ENCODE measurements at places on chromosomes 3 and 15.

DNA sequence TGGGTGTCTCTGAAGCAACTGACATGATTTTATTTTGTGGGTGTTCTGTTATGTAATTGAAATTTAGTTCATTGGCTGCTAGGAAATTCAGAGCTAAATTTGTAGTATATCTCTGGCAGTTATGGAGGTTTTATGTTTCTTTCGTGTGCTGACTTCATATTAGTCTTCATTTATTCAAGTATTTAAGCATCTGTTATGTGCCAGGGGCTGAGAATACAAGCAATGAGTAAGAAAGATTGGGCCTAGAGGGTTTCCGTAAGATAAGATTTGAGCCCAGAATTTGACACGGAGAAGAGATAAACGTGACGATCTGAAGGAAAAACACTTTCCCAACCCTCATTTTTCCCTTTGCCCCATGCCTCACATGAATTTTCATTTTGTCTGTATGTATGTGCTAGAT is 75.2 kb upstream of the ACKR4 start:
- no peak for DNase-seq

DNA sequence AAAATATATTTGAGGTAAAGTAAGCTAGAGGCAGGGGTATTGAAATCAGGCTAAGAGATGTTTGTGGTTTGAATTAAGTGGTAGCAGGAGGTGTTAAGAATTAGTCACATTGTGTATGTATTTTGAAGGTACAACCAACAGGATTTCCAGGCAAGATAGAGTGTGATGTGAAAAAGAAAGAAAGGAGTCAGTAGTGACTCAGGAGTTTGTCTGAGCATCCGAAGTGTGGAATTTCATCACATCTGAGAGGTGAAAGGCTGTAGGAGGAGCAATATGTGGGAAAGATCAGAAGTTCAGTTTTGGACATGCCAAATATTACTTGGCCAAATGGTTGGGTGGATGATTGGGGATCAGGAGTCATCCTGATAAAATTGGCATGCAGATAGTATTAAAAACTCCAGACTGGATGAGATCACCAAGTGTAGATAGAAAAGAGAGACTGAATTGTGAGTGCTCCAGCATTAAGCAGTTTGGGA is 32.1 kb upstream of the EBLN2 start:
- no peak for DNase-seq

DNA sequence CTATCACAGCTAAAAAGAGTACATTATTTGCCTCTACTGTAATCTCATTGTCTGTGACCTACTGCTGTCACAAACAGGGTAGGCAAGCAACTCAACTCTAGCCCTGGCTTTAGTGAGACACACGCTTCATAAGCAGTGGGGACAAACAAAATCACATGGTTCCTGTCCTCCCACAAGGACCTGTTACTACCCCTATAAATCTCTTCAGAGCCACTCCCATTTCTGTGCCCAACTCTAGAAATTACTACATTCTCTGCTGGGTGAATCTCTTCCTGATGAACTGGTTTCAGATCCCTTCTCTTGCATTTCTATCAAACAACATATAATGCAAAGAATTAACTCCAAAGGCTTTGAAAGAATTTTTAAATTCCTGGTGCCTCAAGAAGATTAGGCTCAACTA is 117.3 kb downstream of the DMXL2 start:
- no peak for DNase-seq

GRCh38 chr15:28014623-28015200 is 84.4 kb downstream of the OCA2 start:
- DNase-seq, result no peak

- DNase-seq, result no peak
These were observed 21.6 kb upstream of the SLC6A20 start for GRCh38 chr3:45817831-45818522.

GRCh38 chr3:111594205-111594604 is 941 bp downstream of the ZBED2 start:
- no peak for DNase-seq

- no peak for DNase-seq
These were observed 456 bp upstream of the C15orf61 start for GRCh38 chr15:67520321-67521028.

GRCh38 chr15:79948761-79949160 is 22.2 kb downstream of the BCL2A1 start:
- no peak for DNase-seq

DNA sequence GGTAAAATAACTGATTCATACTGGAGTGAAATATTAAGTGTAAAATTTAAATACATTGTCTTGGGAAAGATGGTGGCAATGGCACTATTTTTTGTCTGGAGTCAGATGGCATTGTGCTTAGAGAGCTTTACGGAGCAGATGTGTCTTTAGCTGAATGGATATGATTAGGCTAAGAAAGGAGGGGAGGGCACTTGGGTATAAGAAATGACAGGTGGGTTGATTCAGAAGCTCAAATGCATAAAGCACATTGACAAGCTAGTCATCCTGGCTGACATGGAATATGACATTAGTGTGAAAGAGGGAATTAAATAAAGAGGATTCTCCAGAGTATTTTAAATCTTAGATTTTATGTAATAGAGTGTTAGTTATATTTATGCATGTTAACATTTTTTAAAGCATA is 570.1 kb upstream of the CBLB start:
- no peak for DNase-seq

DNA sequence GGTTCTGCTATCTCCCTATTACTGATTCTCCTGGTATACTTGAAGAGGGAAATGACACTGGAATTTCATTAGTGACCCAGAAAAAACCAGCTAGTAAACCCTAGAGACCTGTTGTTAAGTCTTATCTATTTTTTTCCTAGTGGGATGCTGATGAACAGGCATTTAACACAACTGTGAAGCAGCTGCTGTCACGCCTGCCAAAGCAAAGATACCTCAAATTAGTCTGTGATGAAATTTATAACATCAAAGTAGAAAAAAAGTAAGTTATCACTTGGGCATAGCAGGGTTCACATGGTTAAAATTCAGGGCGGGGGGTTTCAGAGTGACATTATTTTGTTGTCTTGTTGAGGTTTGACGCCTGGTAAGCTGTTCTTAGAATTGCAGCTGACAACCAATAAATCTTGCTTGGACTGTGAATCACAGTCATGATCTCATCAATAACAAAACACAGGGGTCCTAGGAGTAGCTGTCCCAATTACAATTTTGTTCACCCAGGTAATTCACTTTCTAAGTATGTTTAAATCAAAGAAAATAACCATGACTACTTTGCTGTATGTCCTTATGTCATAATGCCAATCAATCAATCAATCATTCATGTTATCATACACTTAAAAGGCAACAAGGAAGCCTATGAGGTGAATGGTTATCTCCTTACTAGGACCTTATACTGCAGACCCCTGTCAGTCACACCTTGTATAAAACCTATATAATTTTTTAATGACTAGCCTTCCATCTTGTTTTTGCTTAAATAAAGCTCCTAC is 4.6 kb downstream of the SRP14 start:
- DNase-seq, result no peak

GRCh38 chr3:182366746-182367145 is 426.6 kb upstream of the ATP11B start:
- DNase-seq, result no peak

DNA sequence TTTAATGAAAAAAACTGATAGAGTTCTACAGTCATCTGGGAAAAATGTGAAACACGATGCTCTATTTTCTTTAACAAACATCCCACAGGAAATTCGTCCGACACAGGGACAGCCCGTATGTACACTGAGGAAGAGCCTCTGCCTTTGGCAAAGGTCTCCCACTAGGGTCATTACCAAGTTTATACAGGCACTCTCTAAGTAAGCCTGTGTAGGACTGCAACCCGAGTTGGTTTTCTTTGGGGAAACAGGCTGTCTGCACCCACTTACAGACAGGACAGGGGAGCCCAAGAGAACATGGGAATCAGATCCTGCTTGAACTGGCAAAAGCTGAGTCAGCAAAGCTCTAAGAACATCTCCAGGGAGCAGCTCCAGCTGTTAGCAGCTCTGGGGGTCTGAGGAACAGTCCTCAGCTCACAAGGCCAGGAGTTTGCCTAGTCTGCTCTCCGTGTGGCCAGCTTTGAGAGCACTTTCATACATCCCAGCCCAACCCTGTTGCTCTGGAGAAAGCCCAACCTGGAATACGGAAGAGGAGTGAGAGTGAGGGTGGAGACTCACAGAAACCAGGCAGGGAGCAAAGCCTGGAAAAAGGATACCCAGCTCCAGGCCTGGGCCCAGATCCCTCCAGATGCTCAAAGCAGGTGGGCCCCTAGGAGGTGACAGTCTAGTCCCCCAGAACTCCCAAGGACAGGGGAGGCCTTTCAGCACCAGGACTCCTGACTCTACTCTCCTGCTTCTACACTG is 1.9 kb downstream of the TBC1D2B start:
- no peak for DNase-seq

Measured in left ventricle myocardium inferior (tissue), 1 donor.